Urothelium cell line (cell line): ENCODE measurements at places on chromosomes 1 and 21.

GRCh38 chr1:52111492-52111891 is 30.4 kb upstream of the ZFYVE9 start:
- DNase-seq = no peak

GRCh38 chr1:88678405-88678804 is 5.7 kb upstream of the PKN2 start:
- DNase-seq = no peak

GRCh38 chr1:28668191-28668955 is at the start of gene GMEB1:
GMEB1 (plus strand) TSS chr1:28668784; CDS start chr1:28683613, 14,829 bp downstream.
- DNase-seq = peak; percentile 96

GRCh38 chr21:17467392-17467791 is 45.5 kb upstream of the CXADR start:
- DNase-seq = no peak

DNA sequence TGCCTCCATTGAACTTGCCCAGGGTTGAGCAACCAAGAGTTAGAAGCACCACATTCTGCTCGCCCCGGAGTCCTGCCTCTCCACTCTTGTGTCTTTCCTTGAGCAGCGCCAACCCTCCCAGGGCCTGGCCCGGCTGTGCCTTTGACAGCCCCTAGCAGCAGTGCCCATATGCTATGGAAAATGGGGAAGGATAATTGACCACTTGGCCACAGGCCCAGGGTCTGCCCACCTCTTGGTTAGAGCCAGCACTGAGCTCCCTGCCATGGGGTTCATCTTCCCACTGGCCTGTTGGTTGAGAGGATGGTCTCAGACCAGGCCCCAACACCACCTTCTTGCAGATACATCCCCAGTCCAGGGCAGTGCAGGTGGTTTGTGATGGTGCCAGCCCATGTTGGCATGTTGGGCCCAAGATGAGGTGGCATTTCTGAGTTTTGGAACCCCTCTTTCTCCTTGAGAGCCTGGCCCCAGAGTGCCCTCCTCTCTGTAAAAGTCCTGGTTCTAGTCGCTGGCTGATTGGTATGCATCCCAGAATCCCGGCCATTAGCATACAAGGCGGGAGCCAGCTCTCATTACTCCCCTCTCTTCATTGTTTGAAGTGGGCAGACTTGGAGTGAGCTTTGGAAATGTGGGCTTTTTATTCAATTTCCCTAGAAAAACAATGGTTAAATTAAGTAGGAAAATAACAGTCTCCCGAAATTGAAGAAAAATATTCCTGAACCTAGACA is 7.6 kb downstream of the ARHGEF10L start:
- DNase-seq = no peak

DNA sequence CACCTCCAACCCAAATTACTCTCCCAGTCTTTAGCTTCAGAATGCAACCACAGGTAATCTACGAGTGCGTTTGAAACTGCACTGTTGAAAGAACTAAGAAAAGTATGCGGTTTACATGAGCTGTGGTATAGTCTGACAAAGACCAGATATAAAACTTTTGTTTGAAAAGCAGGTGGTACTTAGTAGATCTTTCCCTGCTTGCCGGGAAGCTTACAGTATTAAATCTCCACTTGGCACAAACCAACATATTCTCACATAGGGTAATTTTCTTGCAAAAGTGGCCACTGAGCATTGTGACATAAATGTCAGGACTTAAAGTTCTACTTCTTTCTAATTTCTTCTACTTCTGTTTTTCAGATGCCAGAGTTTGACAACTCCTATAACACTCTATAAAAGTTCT is 8.4 kb downstream of the RGS2 start:
- DNase-seq = no peak

GRCh38 chr1:104855550-104855949 is 1105.9 kb downstream of the AMY1C start:
- no peak for DNase-seq

- peak; percentile 54 for DNase-seq
Observed at GRCh38 chr1:48817505-48818114, 40.9 kb upstream of the BEND5 start.

DNA sequence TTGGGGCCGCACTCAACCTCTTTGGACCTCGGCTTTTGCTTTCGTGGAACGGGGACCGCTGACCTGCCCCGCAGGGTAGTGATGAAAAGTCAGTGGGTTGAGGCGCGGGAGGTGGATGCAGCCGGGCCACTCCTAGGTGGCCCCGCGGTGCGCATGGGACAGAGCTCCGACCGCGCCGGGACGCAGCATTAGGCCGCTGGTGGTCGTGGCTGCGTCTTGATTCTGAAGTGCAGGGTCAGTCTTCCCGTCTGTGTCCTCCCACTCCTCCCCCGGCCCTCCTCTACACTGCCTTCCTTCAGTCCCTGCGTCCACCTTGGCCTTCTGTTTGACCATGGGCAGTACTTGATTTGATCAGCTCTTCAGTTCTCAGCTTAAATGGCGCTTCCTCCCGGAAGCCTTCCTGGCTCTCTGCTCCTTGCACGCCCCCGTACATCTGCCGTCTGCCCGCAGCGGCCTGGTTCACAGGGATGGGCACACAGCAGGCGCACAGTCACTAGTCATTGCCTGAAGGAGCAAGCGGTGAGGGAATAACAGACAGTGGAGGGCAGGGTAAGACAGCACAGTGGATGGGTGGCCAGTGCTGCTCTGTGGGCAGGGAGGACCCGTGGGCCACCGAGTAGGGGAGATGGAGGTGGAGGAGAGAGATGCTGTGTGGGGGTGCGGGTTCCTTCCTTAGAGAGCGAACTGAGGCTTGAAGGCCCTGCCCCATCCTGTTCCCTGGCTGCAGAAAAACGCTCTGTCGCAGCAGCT is 633 bp downstream of the THEMIS2 start:
- DNase-seq = no peak

- DNase-seq = no peak
Observed at GRCh38 chr1:50264590-50264989, 155.9 kb downstream of the ELAVL4 start.
